A673 (cell line): ENCODE measurements at places on chromosomes 1 and 21. TPM values are rescaled to one million over a fixed set of nuclear protein-coding genes. Genes with fewer than 3 reads are reported as not detected.

DNA sequence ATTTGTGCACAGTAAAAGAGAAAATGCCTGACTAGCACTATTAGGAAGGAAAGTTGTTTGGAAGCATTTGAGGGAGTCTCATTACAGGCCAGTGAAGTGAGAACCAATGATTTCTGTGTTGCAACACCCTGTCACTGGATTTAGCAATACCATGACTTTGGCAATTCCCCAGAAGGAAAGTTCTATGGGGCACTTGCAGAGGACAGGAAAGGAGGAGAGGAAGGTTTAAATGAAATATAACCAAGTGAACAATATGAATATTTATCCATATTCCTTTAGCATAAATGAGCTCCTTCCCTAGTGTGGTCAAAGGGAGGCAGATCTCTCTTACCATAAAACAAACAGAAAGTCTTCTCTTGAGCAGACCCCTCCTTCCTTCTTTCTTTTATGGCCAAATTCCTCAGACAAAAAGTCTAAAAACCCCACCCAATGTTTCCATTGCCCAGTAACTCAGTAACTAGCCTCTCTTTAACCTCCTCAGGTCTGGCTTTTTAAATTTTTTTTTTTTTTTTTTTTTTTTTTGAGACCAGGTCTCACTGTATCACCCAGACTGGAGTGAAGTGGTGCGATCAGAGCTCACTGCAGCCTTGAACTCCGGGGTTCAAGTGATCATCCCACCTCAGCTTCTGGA is 5.5 kb downstream of the TLR5 start:
- no peak overlapping the region for H3K4me3 ChIP-seq
- no peaks in the 10 kb centered on the region for H3K36me3 ChIP-seq
- H3K4me1 ChIP-seq = peaks cover 31% of the 10 kb centered on the region
- peak; percentile 75 for DNase-seq

GRCh38 chr1:169680377-169681019 is 30.9 kb downstream of the SELL start:
- no peak overlapping the region for H3K4me3 ChIP-seq
- H3K36me3 ChIP-seq = no peaks in the 10 kb centered on the region
- H3K4me1 ChIP-seq = no peaks in the 10 kb centered on the region
- H3K27ac ChIP-seq = no peak overlapping the region

GRCh38 chr1:206941766-206942418 is 4.4 kb downstream of the PIGR start:
- H3K4me3 ChIP-seq = no peak overlapping the region
- no peaks in the 10 kb centered on the region for H3K36me3 ChIP-seq
- H3K27ac ChIP-seq = no peak overlapping the region
- no peak for DNase-seq
- peaks cover 51% of the 10 kb centered on the region for H3K27me3 ChIP-seq
- H3K4me1 ChIP-seq = no peaks in the 10 kb centered on the region

GPR25 gene
- not detected in 2 replicates for total RNA-seq

DNA sequence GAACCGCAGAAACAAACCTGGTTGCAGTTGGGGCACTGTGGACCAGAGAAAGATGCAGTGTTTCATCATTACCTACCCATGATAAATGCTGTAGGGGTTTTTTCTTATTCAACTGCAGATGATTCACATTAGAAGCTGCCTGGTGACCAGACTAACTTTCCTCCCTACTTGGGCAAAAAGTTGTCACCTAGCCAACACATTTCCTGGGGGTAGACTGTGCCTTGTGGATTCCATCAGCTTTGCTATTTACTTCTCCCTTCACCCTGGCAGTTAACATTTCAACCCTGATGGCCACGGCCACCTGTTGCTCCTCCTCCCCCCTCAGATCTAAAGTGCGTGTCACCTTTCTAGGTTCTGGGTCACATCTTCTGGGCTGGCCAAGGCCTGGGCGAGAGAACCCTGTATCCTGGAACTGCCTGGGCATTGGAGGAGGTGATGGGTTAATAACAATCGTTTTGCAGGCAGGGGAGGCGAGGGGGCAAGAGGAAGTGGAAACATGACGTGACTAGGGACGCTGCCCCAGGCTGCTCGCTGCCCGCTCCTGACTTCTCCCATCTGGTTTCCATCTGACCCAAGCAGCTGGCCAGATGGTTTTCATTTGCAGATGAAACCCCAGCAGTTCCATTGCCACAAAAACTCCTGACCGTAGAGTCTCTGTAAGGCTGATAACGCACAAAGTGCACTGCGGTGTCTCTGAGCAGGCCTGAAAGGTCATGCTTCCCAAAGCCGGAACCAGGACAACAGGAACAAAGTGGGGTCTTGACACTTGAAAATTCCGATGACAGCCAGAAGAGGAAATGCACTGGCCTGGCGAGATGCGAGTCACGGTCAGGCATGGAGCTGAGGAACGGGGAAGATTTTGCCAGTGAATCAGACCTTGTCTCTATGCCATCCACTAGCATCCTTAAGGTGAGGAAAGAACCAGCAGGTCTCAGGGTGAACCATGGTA is 36.6 kb downstream of the CAPZB start:
- peaks cover 3% of the 10 kb centered on the region for H3K36me3 ChIP-seq
- H3K4me3 ChIP-seq = no peak overlapping the region
- peaks cover 25% of the 10 kb centered on the region for H3K4me1 ChIP-seq
- H3K27ac ChIP-seq = no peak overlapping the region
- DNase-seq = no peak

SLC26A9 gene
- total RNA-seq = not detected in 2 replicates

DNA sequence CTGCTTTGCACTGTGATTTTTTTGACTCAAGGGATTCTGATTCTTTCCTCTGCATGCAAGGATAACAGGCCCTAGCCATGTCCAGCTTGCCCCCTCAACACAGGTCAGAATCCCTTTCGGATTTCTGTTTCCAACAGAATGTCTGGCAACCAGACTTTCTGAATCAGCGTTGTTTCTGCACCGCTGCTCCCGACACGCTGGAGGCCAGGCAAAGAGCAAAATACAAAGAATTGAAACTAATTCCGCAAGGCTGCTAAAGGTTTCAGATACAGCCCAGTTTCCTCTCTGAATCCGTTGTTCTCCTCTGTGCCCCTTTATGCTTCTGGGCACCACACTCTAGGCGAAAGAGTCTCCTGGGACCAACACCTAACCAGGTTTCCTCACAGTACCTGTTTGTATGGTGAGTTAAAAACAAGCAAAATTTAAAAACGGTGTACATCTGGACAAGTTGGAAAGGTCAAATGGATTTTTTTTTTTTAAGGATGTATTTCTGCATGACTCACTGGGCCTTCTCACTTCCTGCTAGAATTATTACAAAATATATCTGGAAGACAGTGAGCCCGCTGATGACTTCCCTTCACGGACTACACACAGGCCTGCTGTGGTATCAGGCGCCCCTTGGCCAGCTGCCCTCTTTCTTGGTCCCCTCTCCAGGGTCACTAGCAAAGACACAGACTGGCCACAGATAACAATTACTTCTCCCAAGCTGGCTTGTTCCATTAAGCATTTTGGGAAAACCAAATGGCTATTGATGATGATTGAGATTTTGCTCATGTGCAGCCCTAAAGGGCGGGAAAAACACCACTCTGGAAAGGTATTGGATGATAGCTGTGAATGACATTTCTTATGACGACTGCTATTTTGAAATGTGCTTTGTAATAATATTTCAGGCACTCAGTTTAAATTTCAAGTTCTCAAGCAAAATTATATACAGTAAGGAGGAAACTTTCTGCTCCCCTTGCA is 118.3 kb downstream of the TGFB2 start:
- H3K27ac ChIP-seq = no peak overlapping the region
- no peaks in the 10 kb centered on the region for H3K36me3 ChIP-seq
- peaks cover 40% of the 10 kb centered on the region for H3K4me1 ChIP-seq
- H3K4me3 ChIP-seq = no peak overlapping the region
- no peaks in the 10 kb centered on the region for H3K27me3 ChIP-seq
